ENCODE measurements at places on chromosomes 6 and 20.

DNA sequence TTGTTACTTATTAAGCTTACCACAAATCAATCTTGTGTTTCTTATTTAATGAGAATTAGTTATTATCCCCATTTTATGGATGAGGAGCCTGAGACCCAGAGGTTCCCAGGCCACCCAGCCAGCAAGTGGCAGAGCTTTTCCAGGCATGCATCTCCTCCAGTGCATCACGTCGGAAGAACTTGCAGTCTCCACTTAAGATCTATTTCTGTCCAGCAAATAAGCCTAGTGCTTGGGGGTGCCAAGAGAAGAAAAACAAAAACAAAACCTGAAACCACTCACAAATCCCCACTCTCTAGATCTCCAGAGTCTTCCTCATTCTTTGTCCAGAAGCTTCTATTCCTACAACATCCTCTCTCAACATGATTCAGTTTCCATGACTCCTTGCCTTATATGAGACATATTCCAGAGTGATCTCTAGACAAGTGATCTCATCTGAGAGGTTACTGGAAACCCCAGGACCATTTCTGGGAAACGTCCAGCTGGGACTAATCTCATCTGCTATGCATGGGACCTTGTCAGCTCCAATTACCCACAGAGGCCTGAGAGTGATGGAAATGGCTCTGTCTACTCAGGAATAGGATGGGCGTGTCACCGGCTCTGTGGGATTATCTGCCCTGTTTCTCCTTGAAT lies 4.1 kb downstream of the GUCA1B start:
- DNase-seq = no peak

DNA sequence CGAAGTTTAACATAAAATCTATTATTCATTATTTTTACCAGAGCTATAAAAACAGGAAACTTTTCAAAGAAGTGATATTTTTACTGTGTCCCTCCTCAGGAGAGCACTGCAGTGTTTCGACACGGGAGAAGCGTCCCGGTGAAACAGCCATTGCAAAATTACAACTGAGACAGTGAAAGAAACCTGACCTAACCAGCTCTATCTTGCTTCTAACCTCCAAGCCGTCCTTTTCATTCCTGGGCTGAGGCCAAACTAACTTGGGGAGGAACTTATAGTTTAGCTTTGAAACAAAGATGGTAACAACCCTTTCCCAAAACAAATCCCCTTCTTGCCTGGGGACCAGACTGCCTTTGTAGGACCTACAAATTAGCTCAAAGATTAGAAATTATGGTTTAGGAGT lies 79.2 kb downstream of the WDR27 start:
- no peak for DNase-seq

DNA sequence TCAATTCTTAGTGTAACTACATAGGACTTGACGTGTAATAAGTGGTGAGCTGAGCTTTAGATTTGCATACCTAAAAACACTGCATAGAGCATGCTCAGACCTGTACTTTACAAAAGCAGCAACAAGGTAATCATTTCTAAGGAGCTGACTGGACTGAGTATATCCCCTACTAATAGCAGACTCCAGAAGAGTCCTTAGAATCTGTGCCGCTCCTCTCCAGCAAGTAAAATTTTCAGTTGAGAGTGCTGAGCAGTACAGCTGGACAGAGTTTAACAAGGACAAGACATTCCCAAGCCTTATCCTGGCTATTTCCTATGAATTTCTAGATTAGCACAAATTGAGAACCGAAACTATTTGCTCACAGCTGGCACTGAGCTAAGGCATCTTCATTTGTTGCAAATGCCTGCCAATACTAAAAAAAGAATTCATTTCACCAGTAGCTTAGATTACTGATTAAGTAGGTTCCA lies 26.1 kb upstream of the KLHL31 start:
- DNase-seq = no peak

- peak; percentile 18 for DNase-seq
Observed at GRCh38 chr6:137944793-137945498, 77.9 kb downstream of the TNFAIP3 start.

DNA sequence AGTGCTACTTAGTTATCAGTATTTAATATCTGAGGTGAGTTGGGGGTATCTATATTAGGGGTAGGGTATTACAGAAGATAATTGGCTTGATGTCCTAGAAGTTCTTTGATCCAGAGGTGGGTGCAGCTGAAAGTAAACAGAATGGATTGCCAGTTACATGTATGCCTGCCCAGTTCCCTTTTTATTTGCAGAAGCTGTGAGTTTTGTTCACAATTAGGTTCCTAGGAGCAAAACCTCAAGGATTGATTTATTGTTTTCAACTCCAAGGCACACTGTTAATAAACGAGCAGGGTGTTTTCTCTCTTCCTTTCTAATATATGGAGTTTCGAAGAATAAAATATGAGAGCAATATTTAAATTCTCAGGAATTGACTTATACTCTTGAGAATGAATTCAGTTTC lies 129.0 kb downstream of the SULF2 start:
- no peak for DNase-seq

GRCh38 chr6:56671651-56672461 lies 29.2 kb upstream of the DST start:
- no peak for DNase-seq

DNA sequence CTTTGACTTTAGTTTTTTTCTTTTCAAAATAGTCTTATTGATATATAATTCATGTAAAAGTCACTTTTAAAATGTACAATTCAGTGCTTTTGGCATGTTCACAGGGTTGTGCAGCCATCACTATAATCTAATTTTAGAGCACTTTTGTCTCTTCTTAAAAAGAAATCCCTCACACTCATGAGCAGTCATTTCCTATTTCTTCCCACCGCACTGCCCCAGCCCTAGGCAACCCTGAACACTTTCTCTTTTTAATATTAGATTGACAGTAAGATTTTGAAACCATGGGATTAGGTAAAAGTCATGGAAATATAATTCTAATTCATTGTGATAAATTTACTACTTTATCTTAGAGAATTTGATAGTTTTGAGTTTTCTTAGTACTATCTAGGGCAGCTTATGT lies 309.4 kb downstream of the UTRN start:
- DNase-seq = no peak

DNA sequence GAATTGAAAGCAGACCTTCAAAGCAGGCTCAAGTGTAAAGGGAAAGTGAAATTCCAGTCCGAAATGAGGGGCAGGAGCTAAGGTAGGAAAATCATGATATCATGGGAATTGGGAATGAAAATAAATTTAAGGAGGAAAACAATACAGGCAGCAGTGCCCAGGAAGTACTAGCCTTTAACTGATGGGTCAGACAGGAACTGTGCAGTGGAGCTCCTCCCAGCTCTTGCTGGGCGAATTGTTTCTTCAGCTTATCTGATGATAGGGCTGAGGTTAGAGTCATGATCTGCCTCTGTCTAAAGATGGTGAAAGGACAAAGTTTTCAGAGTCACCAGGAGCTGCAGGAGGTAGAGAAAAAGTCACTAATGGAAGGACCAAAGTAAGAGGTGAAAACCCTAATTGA lies 457.9 kb upstream of the PTCHD4 start:
- no peak for DNase-seq

GRCh38 chr6:89215391-89215790 lies 1.8 kb downstream of the GABRR1 start:
- DNase-seq = no peak

GRCh38 chr6:157763129-157763903 lies 59.7 kb upstream of the SNX9 start:
- no peak for DNase-seq

DNA sequence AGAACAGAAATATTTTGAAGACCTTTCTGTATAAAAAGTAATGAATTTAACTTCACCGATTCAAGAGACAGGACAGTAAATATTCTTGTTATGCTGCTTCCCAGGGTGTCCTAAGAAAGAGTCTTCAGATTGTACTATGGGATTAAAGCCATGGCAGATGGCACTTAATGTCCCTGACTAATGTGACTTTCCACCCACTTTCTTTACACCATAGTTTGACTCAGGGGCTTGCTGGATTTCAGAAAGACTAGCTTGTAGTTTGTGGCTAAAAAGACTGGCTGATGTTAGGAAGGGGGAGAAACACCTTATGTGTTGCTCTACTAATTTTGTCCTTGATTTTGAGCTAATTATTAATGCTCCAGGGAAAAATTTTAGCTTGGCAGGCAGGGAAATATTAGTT lies 75.9 kb downstream of the UTRN start:
- no peak for DNase-seq

DNA sequence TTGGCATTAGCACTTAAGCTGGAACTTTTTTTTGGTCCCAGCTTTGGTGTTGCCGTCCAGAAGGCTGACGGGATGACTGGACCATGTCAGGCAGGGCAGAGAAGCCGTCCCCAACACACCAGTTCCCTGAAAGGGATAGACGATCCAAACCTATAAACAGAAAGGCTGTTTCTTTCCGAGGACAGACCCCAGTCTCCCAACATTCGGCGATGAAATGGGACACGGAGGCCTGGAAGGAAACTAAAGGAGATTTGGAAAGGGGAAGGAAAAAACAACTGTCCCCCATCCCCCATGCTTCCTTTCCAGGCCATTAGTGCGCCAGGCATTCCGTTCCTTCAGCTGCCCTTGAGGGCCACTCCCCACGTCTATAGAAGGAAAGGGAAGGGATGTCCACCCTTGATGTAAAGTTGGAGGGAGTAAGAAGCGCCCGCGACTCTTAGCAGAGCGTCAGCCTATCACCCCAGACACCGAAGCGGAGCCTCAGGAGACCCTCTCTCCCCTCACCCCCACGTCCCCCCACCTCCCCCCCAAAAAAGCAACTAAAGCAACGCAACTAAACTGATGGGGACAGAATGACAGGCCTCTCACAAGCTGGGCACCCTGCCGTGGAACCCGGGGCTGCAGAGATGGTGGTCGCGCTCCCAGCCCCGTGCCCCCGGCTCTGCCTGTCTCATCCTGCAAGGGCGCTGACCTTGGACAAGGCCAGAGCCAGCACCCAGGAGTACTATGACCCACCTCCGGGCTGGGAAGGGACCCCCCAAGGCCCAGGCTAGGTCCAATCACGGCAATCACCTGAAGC lies 638 bp downstream of the BLCAP start:
- DNase-seq = no peak

Measured in left renal pelvis (tissue), 4 donors.